ENCODE measurements at places on chromosomes 6 and 20.

DNA sequence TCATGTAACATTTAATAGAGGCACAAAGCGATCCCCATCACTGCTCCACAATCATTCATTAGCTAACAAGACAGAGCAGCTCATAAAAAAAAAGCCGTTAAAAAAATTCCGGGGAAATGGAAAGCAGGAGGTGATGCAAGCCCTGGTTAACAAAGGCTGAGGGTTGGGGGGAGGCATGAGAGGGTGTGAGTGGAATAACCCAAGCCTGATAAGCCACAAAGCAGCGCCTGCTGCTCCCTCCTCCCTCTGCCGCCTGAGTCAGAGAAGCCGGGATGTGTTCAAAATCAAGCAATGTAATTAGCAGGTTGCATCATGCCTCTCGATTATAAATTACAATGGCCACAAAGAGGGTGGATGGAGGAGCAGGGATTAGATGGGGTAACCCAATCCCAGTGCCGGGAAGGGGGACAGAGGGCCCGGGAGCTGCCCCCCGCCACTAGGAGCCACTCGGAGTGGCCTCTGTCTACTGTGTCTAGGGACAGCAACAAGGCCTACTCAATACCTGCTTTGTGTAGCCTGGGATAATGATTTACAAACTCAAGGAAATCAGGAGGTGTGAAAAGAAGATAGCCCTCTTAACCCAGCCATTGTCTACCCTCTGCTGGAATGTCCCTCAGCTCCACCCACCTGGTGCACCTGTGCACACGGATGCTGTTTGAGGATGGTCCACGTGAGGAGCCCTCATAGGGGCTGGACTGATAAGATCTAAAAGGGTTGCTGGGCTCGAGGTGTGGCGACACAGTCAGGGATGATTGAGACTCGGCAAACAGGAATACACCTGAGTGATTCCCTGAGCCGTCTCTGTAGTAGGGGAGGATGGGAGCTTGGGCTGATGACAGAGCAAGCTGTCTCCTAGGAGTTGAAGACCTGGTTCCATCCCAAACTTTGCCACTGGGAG, 156.9 kb downstream of the VEGFA start:
- peak; percentile 99 for DNase-seq

GRCh38 chr6:40473026-40473425, 114.1 kb downstream of the LRFN2 start:
- DNase-seq = no peak

DNA sequence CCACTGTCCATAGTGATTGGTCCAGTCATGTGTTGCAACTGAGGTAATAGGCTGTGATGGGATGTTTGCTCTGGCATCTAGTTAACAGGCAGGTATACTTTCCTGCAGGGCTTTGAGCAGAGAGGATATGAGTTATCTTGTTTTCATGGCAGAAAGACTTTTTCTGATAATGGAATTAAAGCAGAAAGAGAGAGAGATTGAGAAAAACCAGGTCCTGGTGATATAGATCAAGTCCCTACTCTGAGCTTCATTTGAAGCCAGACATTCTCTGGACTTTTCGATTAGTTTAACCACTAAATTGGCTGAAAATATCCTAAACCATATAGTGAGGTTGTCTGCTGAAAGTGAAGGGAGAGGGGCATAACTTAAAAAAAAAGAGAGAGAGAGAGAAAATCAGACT, 233.8 kb upstream of the TBX18 start:
- no peak for DNase-seq

DNA sequence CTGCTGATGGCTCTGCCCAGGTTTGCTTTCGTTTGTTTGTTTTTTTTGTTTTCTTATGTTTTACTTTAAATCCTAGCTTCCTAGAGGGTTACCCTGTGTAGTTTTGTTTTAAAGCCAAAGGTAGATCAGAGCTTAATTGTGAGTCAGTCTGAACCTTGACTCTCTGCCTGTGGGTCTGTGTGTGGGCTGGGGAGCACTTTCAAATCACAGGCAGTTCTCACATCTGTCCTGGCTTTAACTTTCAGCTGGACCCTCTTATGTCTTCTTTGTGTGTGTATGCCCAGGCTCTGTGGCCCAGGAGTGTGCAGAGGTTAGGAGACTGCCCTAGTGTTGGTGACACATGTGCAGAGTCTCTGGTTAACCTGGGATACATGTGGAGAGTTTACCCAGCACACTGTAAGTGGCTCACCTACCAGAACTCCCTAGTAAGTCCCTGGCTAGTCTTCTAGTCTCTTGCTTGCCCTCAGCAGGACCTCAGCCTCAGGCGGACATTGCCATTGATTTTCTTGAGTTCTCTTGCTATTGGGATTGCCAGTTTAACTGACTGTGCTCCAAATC, 19.0 kb downstream of the HIVEP1 start:
- DNase-seq = no peak

- DNase-seq = no peak
Observed at GRCh38 chr6:26412228-26412627, 10.2 kb downstream of the BTN3A1 start.

DNA sequence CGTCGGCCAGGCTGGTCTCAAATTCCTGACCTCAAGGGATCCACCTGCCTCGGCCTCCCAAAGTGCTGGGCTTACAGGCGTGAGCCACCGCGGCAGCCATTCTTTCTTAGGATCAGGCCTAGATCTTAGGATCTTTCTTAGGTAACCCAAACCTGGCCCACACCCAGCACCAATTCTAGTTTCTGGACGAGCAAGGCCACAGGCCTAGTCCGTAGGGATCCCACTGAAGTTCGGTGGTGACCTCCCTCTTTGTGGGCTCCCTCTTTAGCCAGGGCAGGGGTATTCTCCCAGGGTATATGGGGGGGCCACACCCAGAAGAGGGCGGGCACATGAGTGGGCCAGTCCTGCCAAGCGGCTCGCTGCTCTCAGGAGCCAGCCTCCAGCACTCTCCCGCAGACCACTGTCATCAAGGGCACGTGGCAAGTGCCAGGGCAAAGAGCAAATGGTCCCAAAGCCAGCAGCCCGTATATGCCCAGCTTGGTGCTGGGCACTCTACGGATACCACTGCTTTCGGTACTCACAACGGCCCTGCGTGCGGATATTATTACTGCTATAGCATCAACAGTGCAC, 6.5 kb downstream of the PXDC1 start:
- DNase-seq = no peak

- DNase-seq = no peak
Observed at GRCh38 chr20:48480216-48480772, 347.5 kb downstream of the PREX1 start.

GRCh38 chr20:3572151-3572550, 91.0 kb downstream of the GFRA4 start:
- DNase-seq = peak; percentile 7

- no peak for DNase-seq
Observed at GRCh38 chr20:2998728-2999127, 44.7 kb upstream of the GNRH2 start.

DNA sequence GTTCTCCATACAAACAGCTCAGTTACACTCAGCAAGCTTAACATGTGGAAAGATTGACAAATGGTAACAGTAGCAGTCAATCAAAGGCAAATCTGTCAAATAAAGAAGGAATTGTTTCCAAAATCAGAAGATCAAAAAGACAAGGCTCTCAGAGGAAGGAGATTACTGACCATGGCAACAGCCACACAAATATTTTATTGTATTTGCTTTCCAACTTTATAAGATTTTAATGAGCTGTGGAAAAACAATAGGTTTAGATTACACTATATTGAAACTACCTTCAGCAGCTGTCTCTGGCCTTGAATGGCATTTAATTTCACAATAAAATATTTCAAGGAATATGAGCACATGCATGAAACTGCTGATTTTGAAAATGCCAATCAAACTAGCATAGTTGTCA, 1143.9 kb upstream of the GJE1 start:
- peak; percentile 3 for DNase-seq

DNA sequence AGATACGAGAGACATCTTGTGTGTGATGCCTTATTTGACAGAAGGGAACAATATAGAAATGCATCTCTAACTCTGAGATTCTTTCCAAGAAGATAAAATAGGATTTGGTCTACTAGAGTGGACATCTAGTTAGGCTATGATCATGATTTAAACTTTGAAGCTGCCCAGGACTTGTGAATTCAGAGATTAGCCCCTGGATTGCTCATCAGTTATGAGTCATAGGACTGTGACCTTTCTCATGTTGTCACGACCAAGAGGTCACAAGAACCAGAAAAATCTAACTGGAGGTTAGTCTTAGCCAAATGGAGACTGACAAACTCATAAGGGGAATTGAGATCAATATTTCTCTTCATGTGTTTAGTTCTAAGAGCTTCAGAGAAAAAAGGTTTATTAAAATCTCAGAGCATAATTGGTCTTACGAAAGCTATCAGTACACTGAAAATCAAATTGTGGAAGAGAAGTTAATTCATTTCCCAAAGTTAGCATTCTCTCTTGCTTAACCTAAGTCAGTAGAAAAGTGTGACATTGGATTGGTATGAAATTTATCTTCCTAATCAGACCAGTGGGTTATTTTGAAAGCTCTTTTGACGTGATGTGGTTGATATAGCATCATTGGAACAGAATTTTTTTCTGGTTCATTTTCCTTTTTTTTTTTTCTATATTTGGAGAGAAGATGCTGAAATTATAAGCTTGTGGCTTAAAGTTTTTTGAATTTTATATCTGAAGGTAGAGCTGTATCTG, 245.7 kb downstream of the RNF144B start:
- no peak for DNase-seq

GRCh38 chr6:37200085-37200484, 30.1 kb downstream of the PIM1 start:
- DNase-seq = no peak

DNA sequence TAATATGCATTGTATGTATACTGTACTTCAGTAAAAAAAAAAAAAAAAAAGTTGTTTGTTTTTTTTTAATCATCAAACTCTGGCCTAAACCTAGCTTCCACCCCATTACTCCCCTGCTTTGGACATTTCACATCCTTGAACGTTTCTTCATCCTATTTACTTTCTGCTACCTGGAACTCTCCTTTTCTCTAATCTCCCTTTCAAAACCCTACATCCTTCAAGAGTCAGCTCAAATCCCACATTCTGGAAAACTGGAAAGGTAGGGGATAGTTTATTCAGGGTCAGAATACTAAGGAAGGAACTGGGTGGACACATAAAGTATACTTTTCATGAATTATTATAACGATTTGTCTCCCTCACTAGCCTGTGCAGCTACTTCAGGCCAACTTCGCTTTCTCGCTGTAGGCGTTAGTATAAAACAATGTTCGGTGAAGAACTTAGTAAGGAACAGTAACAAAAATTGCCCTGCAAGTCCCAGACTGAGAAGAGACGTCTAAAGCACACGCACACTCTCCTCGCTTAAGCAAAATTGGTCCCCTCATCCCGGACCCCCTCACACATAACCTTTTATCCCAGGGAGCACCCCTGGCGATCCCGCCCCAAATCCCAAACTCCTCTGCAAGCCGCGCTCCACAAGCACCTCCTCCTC, 775 bp downstream of the PIGU start:
- DNase-seq = no peak

- DNase-seq = no peak
Observed at GRCh38 chr6:108989700-108990099, 104.9 kb downstream of the SESN1 start.

DNA sequence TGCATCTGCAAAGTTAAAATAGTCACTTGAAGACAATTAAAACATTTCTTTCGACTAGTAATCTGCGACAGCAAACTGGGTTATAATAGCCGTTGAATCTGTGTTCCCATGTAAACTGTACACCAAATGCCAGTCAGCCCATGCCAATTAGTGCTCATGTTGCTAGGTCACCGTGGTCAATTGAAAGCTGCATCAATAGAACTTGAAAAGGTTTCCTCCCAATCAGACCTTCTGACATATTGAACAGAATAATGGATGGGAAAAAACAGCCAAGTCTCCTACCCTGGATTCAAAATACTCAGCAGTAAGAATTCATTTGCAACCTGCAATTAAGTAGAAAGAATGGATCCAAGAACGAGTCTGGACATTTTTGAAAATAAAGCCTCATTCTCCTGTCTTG, 11.2 kb downstream of the NKX2-4 start:
- no peak for DNase-seq

DNA sequence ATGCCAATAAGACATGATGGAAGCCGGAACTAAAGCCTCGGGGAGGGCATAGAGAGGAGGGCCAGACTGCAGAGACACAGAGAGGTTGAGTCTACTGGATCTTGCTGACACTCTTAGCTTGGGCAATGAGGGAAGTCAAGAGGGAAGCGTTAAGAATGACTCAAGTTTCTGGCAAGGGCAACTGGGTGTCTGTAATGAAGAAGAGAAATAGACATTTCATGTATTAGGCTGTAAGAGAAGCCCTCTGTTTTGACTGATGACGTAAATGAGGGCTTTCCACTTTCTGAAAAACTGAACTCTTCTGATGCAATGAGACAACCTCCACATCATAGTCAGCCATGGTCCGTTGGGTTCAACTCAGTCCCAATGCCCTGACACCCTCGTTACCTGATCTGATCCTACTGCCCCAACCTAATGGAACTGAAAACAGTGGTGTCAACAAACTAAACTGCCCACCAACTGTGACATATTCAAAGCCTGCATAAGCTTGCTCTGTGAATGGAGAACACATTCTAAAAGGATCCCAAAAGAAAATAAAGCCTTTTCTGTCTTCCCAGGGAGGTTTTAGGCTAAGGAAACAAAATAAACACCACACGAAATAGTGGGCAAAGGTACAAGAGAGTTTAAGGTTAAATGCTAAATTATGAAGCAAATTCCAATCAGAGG, 45.8 kb upstream of the PNRC1 start:
- peak; percentile 81 for DNase-seq

DNA sequence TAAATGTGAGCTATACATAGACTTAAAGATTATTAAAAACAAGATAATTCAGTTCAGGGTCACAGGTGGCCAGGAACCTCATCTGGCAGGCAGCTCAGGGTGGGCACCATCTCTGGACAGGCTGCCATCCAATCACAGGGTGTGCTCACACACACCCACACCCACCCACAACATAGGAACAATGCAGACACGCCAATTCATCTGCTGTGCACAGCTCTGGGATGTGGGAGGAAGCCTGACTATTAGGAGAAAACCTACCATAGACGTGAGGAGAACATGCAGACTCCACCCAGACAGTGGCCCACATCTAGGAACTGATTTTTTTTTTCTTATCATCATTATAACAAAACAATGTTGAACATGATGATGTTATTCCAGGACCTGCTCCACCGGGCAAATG, 286.7 kb downstream of the PRL start:
- no peak for DNase-seq

GRCh38 chr6:14634072-14634471, 516.5 kb downstream of the CD83 start:
- DNase-seq = no peak

- no peak for DNase-seq
Observed at GRCh38 chr6:69069881-69070280, 434.8 kb downstream of the ADGRB3 start.

- no peak for DNase-seq
Observed at GRCh38 chr20:50108556-50109235, 4.3 kb downstream of the UBE2V1 start.

DNA sequence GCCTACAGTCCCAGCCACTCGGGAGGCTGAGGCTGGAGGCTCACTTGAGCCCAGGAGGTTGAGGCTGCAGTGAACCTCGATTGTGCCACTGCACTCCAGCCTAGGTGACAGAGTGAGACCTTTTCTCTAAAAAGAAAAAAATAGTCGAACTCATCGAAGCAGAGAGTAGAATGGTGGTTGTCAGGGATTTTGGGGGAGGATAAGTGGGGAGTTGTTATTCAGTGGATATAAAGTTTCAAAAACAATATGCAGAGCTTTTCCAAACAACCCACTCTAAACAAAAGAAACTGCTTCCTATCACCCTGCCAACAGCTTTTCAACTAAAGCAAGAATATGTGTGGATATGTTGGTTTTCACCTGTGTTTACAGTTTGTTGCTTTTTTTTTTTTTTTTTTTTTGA, 11.6 kb upstream of the MAK start:
- DNase-seq = no peak
